ENCODE measurements at places on chromosomes 7 and 10. TPM values are rescaled to one million over a fixed set of nuclear protein-coding genes. Genes with fewer than 3 reads are reported as not detected.

The CALML3 gene
- not detected for total RNA-seq

The CYP2C8 gene
- not detected for total RNA-seq

DNA sequence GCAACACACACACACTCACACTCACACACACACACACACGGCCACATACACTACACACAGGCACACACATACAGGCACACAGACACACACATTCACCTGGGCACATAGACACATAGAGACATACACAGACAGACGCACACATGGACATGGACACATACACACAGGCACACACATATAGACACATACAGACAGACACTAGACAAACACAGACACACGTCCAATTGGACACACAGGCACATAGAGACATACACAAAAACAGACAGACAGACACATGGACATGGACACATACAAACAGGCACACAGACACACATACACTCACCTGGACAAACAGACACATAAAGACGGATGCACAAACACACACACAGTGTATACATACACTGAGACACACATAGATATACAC lies 21.7 kb upstream of the ACTR3B start:
- H3K27ac ChIP-seq = no peak overlapping the region
- no peak overlapping the region for H3K4me3 ChIP-seq
- no peaks in the 10 kb centered on the region for H3K36me3 ChIP-seq
- no peaks in the 10 kb centered on the region for H3K27me3 ChIP-seq
- no peaks in the 10 kb centered on the region for H3K4me1 ChIP-seq

DNA sequence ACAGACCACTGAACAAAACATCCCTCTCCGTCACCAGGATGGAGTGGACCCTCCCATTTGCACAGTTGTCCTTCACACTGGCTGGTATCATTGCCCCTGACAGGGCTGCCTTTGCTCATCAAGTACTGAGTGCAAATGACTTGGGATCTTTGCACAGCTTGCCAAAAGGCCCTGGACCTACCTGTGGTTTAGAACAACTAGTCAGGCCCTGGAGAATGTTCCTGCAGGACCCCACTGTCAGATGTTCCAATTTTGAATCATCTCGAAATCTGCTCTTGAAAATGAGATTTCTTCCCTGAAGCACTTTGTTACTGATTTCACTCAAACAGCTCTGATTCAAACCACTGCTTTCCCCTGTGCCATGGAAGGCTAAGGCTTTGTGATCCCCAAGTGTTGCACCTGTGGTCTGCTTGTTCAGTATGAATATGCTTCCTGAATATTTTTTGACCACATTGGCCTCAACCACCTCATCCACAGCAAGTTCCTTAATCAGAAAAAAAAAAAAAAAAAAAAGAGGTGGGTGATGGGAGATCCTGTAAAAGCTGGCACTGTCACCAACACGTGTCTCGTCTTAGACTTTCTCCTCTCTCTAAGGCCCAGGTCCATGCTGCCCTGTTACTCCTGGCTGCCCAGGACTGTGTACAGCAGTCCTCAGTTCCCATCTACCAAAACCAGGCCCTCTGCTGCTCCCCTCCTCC lies 2.7 kb upstream of the AOAH start:
- H3K4me1 ChIP-seq = peaks cover 59% of the 10 kb centered on the region
- H3K36me3 ChIP-seq = peaks cover 37% of the 10 kb centered on the region
- peaks cover 3% of the 10 kb centered on the region for H3K27me3 ChIP-seq

- H3K27me3 ChIP-seq = no peaks in the 10 kb centered on the region
- DNase-seq = no peak
- peaks cover 43% of the 10 kb centered on the region for H3K4me1 ChIP-seq
- peak overlapping the region; percentile 82 for H3K27ac ChIP-seq
These were observed 12.9 kb upstream of the VIM start for GRCh38 chr10:17214971-17215781.

- H3K4me1 ChIP-seq = no peaks in the 10 kb centered on the region
- no peak for DNase-seq
- H3K36me3 ChIP-seq = peaks cover 12% of the 10 kb centered on the region
These were observed 7.9 kb upstream of the TAF3 start for GRCh38 chr10:7810443-7810842.

DNA sequence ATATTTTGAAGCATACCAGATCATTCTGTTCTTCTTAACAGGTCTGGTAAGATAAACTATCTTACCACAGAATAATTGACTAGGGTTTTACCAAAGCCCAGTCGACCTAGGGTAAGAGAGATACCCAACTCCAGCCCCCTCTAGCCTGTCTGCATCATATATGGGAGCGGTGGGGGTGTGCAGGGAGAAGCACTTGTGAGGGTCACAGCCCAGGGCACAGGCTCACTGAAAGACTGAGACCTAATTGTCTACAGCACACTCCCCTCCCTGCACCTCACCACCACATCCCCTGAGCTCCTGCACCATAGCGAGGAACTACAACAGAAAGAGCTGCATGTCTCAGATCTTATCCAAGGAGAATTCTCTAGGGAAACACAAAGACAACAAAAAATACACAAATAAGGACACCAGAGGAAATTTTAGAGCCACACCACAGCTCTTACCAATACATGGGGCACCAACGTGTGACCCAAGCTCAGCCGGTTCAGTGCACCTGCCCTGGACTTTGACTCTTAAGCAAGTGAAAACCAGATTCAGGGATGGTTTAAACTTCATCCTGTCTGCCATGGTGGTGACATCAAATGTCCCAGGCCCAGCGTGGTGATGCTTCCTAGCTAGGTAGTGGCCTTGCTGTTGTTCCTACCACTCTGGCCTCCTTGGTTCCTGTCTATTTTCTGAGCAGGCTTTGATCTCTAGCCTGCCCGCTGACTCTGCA lies 150.8 kb downstream of the HERPUD2 start:
- no peak for DNase-seq
- H3K36me3 ChIP-seq = no peaks in the 10 kb centered on the region
- H3K4me1 ChIP-seq = peaks cover 2% of the 10 kb centered on the region
- peaks cover 14% of the 10 kb centered on the region for H3K27me3 ChIP-seq
- H3K4me3 ChIP-seq = no peak overlapping the region

DNA sequence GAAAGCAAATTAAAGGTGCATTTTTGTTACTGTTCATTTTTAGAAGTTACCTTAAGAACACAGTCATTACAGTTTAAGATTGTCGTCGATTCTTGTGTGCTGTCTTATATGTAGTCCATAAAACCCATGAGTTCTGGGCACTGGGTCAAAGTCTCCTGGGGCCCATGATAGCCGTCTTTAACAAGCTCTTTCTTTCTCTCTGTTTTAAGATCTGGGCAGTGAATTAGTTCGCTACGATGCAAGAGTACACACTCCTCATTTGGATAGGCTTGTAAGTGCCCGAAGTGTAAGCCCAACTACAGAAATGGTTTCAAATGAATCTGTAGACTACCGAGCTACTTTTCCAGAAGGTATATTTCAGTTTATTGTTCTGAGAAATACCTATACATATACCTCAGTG lies 90.7 kb upstream of the CAPZA2 start:
- H3K27me3 ChIP-seq = peaks cover 23% of the 10 kb centered on the region
- DNase-seq = no peak
- H3K27ac ChIP-seq = no peak overlapping the region
- no peak overlapping the region for H3K4me3 ChIP-seq
- H3K36me3 ChIP-seq = no peaks in the 10 kb centered on the region

GRCh38 chr10:31064348-31064747 lies 32.7 kb upstream of the ZNF438 start:
- no peaks in the 10 kb centered on the region for H3K4me1 ChIP-seq
- DNase-seq = no peak
- H3K27ac ChIP-seq = no peak overlapping the region
- no peaks in the 10 kb centered on the region for H3K36me3 ChIP-seq
- peaks cover 4% of the 10 kb centered on the region for H3K27me3 ChIP-seq
- no peak overlapping the region for H3K4me3 ChIP-seq

- no peak overlapping the region for H3K27ac ChIP-seq
- no peaks in the 10 kb centered on the region for H3K4me1 ChIP-seq
- H3K36me3 ChIP-seq = no peaks in the 10 kb centered on the region
- H3K27me3 ChIP-seq = no peaks in the 10 kb centered on the region
These were observed 16.4 kb upstream of the ITPRID1 start for GRCh38 chr7:31497516-31497915.

DNA sequence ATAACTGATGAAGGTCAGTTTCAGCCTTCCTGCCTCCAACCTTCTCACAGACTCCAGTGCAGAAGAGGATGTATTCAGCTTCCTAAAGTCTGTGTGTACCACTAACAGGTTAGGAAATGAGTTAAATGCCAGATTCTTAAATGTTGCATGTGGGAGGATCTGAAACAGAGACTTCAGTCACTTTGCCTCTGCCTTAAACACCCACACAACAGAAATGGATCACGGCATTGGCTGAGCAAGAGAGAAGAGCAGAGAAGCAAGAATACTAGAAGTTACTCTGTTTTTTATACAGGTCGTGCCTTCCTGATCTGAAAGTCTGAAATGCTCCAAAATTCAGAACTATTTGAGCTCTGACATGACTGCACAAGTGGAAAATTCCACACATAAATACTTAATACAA lies 98.9 kb upstream of the ARHGAP21 start:
- H3K4me1 ChIP-seq = peaks cover 26% of the 10 kb centered on the region
- DNase-seq = no peak
- no peak overlapping the region for H3K27ac ChIP-seq
- H3K4me3 ChIP-seq = no peak overlapping the region
- no peaks in the 10 kb centered on the region for H3K36me3 ChIP-seq
- H3K27me3 ChIP-seq = no peaks in the 10 kb centered on the region

DNA sequence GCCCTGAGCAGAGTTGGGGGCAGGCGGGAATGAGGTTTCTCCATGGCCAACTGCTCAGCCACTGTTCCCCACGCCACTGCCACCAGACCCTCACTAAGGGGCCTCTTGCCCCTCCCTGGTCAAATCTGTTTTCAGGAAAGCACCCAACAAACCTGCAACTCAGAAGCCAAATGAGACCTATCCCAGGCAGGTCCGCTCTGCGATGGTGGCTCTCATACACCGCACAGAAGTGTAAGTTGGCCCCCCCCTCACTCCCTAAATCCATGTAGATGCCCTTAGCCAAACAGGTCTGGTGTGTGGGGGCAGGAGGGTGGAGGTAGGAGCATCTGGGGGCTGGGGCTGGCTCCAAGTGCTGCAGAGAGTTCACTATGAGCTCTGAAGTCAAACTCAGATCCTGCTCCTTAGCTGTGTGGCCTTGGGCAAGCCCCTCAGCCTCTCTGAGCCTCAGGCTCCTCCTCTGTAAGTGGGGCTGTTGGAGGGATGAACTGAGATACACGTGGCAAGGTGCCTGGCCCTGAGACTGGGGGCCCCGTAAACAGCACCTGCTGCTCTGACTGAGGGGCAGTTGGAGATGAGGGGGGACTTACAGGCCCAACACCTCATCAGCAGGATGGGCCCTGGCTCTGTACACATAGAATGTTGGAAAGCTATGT lies 1.1 kb downstream of the MMRN2 start:
- peaks cover 3% of the 10 kb centered on the region for H3K4me1 ChIP-seq
- no peak overlapping the region for H3K4me3 ChIP-seq
- no peaks in the 10 kb centered on the region for H3K27me3 ChIP-seq
- DNase-seq = no peak
- H3K36me3 ChIP-seq = peaks cover 7% of the 10 kb centered on the region
- H3K27ac ChIP-seq = no peak overlapping the region

DNA sequence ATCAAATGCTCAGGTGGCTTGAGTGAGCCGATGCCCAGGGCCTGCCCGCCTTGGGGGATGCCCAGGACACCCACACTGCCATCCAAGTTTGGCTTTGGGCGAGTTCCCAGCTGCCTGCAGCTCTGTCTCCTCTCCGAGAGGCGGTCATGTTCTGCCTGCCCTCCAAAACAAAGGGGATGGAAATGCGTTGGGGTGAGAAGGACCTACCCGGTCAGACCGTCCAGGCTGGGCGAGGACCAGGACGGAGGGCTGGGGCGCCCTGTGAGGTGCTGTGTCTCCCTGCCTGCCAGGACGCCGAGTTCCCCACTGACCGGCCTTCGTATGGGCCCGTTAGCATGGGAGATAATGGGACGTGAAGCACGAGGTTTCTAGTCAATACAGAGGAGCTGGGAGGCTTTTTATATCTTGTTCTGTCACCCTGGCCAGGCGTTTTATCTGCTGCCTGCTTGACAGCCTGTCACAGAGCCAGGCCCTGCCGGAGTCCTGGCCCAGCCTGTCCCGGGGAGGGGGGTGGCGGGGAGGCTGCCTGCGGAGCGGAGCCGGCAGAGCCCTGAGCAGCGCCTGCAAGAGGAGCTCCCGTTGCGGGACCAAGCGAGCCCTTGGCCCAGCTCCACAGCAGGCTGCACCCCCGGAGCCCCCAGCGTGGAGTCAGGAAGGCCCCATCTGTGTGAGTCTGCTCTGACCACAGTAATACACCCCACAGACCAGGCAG lies 22.0 kb upstream of the ELFN1 start:
- no peak overlapping the region for H3K4me3 ChIP-seq
- H3K4me1 ChIP-seq = no peaks in the 10 kb centered on the region
- no peaks in the 10 kb centered on the region for H3K27me3 ChIP-seq
- no peaks in the 10 kb centered on the region for H3K36me3 ChIP-seq

- H3K27ac ChIP-seq = no peak overlapping the region
- no peaks in the 10 kb centered on the region for H3K36me3 ChIP-seq
- peaks cover 1% of the 10 kb centered on the region for H3K27me3 ChIP-seq
- no peak overlapping the region for H3K4me3 ChIP-seq
- peaks cover 2% of the 10 kb centered on the region for H3K4me1 ChIP-seq
- DNase-seq = no peak
These were observed 125.3 kb downstream of the SAMD9 start for GRCh38 chr7:92992483-92992882.

DNA sequence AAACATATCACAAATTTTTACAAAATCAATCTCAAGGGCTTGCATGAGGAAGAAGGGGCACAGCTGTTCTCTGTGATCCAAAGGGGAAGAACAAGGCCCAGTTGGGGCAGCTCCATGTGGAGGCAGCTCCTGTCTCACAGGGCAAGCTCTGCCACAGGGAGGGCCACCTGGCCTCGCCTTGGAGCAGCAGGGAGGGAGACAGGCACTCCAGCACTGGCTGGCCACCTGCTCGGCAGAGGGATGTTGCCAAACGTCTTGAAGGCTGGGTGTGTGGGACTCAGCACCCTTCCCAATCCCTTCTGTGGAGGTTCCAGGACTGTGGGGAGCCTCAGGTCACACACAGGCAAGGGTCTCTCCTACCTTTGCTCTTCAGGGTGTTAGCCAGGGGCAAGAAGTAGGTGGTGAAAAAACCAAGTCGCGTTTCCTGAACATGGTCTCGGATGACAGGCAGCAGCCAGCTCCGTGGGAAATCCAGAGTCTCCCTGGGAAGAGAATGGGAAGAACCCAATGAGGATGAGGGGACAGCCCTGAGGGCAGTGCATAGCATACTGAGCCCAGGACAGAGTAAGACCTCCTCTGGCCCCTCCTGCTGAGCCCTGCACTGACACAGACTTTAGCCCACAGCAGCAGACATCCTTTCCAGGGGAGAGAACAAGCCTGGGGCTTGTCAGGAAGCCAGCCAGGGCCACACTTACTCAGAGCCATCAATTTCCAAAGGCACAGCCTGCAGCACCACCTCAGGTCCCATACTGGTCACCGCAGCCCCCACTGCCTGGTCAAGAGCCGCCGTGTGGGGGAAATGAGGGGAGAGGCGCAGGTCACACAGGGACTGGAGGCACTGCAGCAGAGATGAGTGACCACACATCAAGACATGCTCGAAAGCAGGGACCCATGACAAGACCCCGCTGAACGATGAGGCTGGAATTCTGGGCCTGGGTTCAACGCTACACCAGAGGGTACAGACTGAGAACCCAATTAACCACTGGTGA lies 21.9 kb downstream of the RRP12 start:
- H3K4me3 ChIP-seq = no peak overlapping the region
- no peaks in the 10 kb centered on the region for H3K27me3 ChIP-seq
- H3K36me3 ChIP-seq = peaks cover 7% of the 10 kb centered on the region
- no peak for DNase-seq
- H3K27ac ChIP-seq = peak overlapping the region; percentile 50

Measured in activated CD4-positive, alpha-beta T cell treated with anti-CD3 and anti-CD28 coated beads, Interleukin-2, amount 10 ng/mL, durations not matched to agents 7 days and 5 days (primary cell).